ENCODE measurements at places on chromosomes 5 and 9. TPM values are rescaled to one million over a fixed set of nuclear protein-coding genes. Genes with fewer than 3 reads are reported as not detected.

DNA sequence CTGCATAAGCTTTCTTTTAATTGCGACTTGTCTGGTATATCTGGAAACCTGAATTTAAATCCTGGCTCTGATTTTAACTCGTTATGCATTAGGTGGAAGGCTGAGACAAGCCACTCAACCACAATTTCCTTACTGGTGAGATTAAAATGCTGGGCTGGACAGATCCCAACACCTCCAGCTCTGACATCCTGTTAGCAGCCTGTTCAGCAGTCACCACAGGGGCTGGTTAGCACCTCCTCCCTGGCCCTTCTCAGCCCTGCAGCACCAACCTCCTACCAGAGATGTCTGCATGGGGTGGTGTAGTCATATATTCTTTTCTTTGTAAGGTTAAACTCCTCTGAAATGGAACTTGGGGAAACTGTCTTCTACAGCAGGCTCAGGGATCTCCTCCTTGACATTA lies 156.5 kb upstream of the NFIL3 start:
- no peak for DNase-seq

GRCh38 chr5:134106991-134107701 lies 7.3 kb upstream of the TCF7 start:
- DNase-seq, result no peak

DNA sequence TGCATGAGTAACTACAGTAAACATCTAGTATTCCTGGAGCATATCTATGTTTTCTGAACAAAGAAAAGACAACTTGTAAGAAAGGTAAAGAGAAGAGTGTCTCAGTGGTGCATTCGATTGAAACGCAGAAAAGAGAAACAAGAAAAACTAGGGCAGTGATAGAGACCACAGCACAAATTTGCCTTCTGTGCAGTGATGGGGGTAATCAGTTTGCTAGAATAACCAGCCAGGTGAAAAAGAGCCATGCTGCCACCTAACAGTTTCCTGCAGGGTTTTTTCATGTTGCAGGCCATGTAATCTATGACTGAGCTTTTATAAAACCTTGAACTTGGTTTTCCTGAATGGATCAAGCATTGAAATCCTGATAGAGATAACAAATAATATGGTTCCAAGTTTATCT lies 198.4 kb upstream of the MEF2C start:
- no peak for DNase-seq

The CTXN3 gene
- total RNA-seq, result not detected

GRCh38 chr5:37842048-37842447 lies 2.2 kb upstream of the GDNF start:
- DNase-seq, result no peak

GRCh38 chr5:178301641-178302040 lies 69.0 kb upstream of the PHYKPL start:
- no peak for DNase-seq

DNA sequence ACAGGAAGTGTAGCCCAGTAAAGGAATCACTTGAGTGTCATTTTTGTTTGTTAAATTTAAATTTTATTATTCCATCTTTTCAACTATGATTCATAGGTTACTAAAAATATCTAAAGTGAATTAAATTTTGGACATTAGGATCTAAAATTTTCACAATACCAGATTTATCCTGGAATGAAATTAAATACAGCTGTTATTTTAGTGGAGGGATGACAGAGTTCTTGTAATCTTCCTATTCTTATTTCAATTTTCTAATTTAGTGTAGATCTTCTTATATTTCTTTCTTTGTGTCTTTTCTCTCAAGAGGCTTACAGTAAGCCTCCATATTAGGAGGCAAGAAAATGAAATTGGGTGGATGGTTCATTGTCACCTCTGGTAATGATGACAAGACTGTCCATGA lies 167.9 kb upstream of the TNC start:
- DNase-seq, result no peak

The BRINP1 gene
- not detected for total RNA-seq

- no peak for DNase-seq
Observed at GRCh38 chr9:132986640-132987620, 8.4 kb downstream of the GFI1B start.

- no peak for DNase-seq
Observed at GRCh38 chr5:158641016-158641415, 458.7 kb downstream of the EBF1 start.

DNA sequence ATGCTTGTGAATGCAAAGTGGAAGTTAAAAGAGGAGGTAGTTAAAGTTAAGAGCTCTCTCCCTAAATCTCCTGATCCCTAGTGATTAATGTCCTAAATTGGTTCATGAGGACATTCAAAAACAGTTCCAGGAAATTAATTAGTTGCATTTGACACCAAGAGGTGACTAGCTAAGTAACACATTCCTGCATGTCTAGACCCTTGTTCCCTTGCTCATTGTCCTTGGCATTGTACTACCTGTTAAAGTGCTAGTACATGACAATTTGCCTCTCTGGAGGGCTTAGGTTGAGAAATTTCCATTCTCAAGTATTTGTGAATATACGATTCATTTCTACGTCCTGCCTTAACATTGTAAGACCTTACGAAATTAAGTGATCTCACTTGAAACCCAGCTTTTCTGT lies 278.6 kb upstream of the CDH10 start:
- no peak for DNase-seq

DNA sequence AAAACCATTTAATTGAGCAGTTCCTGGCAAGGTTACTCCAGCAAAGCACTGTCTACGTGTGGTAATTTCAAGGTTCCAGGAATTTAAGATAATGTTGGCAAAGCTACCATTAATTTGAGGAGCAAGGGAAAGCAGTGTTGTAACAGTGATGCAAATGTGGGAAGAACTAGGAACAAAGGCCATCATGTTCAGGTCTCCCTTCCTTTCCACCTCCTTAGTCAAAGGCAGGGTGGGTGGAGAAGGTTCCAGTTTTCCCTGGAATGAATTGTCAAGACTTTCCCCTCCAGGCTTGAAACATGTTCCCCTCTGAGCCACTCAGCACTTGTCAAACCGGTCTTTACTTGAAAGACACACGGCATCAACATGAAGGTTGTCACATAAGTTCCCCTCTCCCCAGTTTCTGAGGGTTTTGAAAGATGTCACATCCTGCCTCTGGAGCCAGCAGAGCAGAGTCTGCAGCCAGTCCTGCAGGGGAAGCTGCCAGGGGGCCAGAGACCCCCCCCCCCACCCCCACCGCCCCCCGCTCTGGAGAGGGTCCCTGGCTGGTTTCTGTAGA lies 226.0 kb downstream of the GAS1 start:
- DNase-seq, result no peak

- no peak for DNase-seq
Observed at GRCh38 chr9:131076347-131077195, 19.8 kb upstream of the AIF1L start.

DNA sequence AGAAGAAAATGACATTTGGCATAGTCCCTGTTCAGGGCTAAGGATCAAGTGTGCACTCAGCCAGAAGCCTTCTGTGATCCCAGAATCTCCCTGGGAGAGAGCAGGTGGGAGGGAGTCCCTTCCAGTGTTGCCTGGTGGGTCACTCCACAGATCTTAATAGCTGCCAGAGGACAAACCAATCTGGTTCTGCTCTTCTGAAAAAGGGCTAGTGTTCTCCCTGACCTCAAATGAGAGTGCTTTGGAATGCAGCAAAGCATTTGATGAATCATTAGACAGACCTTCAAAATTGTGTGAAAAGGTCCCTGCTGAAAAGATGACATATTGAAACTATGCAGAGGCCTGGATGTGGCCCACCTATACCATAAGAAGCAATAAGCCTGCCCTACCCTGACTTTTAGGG lies 339.7 kb downstream of the TMEM232 start:
- DNase-seq, result no peak

DNA sequence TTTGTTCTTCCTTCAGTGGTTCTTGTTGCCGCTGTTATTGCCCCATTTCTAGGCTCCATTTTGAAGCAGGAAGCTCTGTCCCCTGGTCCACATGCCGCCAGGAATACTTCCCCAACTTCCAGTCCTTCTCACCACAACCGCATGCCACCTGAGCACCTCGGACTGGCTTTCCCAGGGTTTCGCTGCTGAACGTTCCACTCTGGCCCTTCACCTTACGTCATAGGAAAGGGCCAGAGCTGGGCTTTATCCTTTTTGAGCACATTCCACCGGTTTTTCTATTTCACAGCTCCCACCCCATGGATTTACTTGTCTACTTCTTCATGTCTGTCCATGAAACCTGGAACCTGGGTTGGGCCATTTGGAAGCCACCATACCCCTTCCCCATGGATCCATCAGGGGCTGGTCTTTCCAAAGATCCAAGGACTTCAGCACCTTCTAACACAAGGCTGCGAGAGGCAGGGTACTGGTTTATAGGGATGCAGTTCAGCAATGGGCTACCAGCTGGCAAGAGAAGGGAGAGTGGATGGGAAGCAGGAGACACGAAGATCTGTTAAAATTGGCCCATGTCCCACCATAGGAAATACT lies 557.4 kb downstream of the BNC2 start:
- no peak for DNase-seq

DNA sequence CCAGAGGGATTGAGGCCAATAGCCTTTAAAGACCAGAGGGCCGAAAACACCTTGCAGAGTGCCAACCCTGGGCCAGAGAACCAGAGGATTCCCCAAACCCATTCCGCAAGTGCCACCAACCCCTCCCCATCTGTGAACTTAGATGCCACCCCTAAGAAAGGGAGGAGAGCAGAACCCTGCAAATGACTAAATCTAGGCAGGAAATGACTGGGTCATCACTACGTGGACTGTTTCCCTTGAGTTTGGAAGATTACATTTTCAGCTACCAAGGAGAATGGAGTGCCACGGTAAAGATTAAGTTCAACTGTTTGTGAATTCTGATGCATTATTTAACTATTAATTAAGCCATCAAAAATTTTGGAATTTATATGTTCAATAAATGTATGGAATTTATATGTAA lies 142.8 kb downstream of the ENC1 start:
- no peak for DNase-seq

DNA sequence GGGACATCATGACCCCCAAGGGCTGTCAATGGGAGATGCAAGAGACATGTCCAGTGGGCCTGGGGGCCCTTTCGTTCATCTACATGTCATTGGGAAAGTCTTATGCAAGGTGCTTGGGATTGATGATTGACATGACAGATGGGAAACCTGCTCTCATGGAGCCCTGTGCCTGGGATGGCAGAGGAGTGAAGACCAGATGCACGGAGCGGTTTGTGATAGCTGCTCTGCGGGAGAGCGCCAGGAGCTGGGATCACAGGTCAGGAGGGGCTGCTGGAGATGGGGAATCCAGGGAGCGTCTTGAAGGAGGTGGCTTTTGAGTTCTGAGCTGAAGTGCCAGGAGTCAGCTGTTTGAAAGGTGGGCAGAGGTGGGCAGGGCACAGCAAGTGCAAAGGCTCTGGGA lies 104.3 kb downstream of the FGF18 start:
- DNase-seq, result no peak

- no peak for DNase-seq
Observed at GRCh38 chr9:13445103-13445500, 165.6 kb upstream of the MPDZ start.

DNA sequence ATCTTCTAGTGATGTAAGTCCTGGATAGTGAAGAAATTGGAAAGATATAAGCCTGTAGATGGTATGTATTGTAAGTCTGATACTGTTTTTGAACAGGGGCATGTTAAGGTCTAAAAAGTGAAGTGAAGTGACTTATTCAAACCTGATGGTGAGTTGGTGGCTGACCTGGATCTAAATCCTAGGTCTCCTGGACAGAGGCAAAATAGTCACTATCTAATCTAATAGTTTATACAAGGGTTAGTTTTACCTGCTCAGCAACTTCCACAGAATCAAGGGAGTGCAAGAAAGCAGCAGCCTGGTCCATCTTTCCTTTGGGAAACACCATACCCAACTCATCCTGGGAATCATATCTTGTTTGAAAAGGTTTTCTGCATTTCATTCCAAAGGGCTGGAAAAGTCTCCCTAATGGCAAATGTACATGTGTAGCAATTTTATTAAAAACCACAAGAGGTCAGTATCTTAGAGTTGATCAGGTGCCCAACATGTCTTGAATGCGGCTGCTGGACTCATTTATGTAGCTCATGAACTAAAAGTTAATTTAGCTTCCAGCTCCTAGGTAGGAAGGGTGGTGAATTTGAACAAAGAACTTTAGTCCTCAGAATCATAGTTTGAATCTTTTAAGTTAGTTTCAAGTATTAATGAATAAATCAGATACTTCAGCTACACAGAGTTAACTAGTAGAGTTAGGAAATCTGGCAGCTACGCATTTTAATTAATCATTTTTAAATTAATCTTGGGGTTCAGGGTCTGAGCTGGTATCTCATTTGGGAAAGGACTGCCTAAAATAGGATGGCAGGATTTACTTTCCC lies 26.0 kb downstream of the SKP2 start:
- DNase-seq, result no peak

DNA sequence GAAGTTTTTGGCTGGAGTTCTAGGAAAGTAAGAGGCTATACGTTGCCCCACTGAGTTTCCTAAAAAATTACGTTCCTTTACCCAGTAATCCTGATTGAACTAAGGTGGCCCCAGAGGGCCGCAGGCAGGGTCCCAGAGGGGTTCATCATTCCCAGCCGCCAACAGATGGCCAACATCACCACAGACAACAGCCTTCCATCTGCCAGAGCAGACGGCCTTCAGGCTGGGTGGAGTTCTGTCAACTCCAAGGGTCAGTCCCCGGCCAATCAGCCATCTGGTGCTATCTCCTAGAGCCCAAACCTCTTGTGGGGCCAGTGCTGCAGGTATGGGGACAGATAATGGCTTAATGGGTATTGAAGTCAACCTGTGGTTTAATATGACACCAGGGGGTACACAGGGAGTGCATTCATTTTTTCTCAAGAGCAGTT lies 30.4 kb downstream of the TBC1D2 start:
- no peak for DNase-seq

GRCh38 chr5:33367416-33367815 lies 73.3 kb upstream of the TARS1 start:
- DNase-seq, result no peak

- no peak for DNase-seq
Observed at GRCh38 chr5:48192-48591, 43.8 kb upstream of the PLEKHG4B start.

- no peak for DNase-seq
Observed at GRCh38 chr5:124581738-124582560, 164.5 kb downstream of the ZNF608 start.

- no peak for DNase-seq
Observed at GRCh38 chr5:16066810-16067209, 112.8 kb downstream of the MARCHF11 start.

The MRRF gene
- total RNA-seq, result 84.0 TPM

DNA sequence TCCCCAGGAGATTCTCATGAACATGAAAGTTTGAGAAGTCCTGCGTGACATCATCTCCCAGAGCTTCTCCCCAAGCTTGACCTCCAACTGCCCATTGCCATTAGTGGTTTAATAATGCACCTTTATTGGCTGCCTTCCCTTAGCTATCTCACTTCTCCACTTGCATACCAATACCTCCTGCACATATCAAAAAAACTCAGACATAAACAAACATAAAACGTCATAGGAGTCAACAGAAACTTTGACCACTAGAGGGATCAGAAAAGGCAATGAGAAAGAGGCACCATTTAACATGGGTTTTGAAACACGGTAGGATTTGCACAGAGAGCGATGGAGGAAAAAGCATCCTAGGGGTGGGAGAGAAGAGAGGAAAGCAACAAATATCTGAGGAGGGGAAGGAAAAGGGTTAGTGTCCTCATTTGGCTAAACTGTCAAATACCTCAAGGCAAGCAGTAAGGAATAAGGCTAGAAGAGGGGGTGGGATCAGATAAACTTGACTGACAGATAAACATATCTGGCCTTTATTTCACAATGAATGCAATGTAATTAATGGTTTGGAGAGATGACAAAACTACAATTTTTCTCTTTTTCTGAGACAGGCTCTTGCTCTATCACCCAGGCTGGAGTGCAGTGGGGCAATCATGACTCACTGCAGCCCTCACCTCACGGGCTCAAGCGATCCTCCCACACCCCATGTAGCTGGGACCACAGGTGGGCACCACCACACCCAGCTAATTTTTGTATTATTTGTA lies 27.0 kb downstream of the GNAQ start:
- DNase-seq, result no peak

- no peak for DNase-seq
Observed at GRCh38 chr5:135276151-135276550, 122.9 kb downstream of the MACROH2A1 start.
